Dermis lymphatic vessel endothelial cell (primary cell): ENCODE measurements at places on chromosomes 3 and 15. TPM values are rescaled to one million over a fixed set of nuclear protein-coding genes. Genes with fewer than 3 reads are reported as not detected.

The LYSMD4 gene
- total RNA-seq = 5.2 and 6.9 TPM in 2 replicates

The ITPKA gene
- 0.09 and 0.11 TPM in 2 replicates for total RNA-seq

The RSL24D1 gene
- 67.9 and 98.2 TPM in 2 replicates for total RNA-seq

The NAA50 gene
- 142 and 154 TPM in 2 replicates for total RNA-seq

The IMPG2 gene
- 0.65 and 0.69 TPM in 2 replicates for total RNA-seq

The ANKUB1 gene
- not detected in 2 replicates for total RNA-seq

The FGD5 gene
- 110 and 111 TPM in 2 replicates for total RNA-seq

The PARP15 gene
- 0.11 and 0.17 TPM in 2 replicates for total RNA-seq

The GADL1 gene
- total RNA-seq = under 0.01 TPM in 1 of 2 replicates, not detected in the other

The CCR3 gene
- not detected in 2 replicates for total RNA-seq

The GPR15 gene
- total RNA-seq = not detected in 2 replicates

The SCG5 gene
- total RNA-seq = 0.22 and 0.60 TPM in 2 replicates

The SHC4 gene
- 0.11 and 0.34 TPM in 2 replicates for total RNA-seq

The MASP1 gene
- under 0.01 and 0.43 TPM in 2 replicates for total RNA-seq
